ENCODE measurements at places on chromosomes 2 and 18.

DNA sequence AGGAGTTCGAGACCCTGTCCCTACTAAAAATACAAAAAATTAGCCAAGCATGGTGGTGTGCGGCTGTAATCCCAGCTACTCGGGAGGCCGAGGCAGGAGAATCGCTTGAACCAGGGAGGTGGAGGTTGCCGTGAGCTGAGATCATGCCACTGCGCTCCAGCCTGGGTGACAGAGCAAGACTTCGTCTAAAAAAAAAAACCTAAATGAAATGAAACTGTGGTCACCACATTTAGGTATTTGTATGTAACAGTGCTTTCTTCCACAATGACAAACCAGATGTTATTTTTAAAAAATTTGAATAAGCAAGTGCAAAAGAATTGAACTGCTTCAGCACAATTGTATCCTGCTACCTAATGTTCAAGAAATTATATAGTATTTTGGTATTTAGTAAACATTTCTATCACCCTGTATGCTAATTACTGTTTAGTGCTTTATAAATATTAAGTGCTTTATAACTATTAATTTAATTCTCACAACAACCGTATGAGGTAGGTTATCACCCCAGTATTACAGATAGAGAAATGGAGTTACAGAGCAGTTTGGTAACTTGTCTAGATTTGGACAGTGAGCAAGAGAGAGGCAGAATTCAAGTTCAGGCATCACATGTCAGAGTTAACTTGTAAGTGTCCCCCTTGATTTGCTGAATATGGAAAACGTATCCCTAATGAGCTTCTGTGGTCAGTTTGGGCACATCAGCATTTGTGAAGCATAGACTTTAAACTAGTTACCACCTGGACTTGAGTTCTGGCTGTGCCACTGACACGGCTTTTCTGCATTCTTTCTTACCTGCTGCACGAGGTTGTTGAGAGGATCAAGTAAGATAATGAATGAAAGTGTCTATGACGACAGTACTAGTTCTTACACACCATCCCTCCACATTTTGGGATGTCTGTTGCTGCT is 14.4 kb downstream of the PHLPP1 start:
- DNase-seq, result no peak

GRCh38 chr2:154557906-154558305 is 140.6 kb upstream of the KCNJ3 start:
- DNase-seq, result no peak

DNA sequence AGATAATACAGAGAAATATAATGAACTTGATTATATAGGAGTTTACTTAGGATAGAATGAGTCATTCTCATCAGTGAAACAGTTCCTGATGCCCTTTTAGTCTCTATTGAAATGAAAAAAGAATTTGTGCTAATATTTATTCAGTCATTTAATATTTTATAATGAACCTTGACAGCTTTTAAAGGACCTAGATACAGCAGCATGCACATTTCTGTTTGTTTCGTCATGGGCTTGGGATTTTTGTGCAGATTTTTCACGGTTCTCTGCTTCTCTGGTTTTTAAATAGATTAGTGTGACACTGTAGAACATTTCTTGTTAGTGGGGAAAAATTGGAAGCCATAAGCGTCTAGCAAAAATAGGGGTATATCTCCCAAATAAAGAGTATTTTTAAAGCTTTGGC is 60.7 kb downstream of the NABP1 start:
- DNase-seq, result no peak

DNA sequence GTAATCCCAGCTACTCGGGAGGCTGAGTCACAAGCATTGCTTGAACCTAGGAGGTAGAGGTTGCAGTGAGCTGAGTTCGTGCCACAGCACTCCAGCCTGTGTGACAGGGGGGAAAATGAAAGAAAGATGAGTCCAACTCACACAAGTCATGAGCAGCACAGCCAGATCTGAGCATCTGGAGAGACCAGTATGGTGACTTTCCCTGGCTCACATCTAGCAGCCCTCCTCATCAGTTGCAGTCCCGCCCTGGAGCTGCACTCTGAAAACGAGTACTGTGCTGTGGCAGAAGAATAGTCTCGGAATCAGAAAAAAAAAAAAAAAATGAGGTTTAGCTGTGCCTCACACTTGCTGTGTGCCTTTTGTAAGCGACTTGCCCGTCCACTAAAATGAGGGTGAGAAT is 74.4 kb upstream of the TRIB2 start:
- DNase-seq, result no peak

DNA sequence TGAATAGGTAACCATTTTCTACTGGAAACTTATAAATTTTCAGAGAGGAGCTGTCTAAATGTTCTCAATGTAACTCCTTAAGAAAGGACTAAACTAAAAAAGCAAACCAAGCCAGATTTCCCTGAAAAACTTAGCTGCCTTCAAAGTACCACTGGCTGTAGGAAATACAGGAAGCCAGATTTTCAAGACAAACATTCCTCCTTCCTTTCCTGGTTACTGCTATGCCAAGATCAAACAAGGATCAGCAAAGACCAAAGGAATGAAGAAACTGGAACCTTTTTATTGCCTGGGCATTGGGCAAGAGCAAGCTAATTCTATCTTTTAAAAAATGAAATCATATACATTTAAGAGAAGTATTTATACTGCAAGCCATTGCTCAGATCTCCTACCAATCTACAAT is 212.7 kb downstream of the DYM start:
- DNase-seq, result no peak

Measured in CD4-positive, alpha-beta T cell (primary cell).